ENCODE measurements at places on chromosomes 13 and 19. TPM values are rescaled to one million over a fixed set of nuclear protein-coding genes. Genes with fewer than 3 reads are reported as not detected.

Gene LENG1
- total RNA-seq = 5.3 TPM

Gene FFAR2
- total RNA-seq = not detected

Gene MZT1
- 27.6 TPM for total RNA-seq

Gene UQCRFS1
- total RNA-seq = 42.0 TPM

Gene PSPN
- 1.6 TPM for total RNA-seq

Gene CC2D1A
- total RNA-seq = 25.8 TPM

Gene NCR1
- total RNA-seq = not detected

Gene ZIM2
- total RNA-seq = not detected

Gene CEACAM7
- total RNA-seq = not detected

Gene PCSK4
- total RNA-seq = 1.5 TPM

Data from activated CD4-positive, alpha-beta memory T cell treated with anti-CD3 and anti-CD28 coated beads for 36 hours (primary cell).